Upper lobe of left lung (tissue), 6 donors: ENCODE measurements at places on chromosomes 5 and 9.

DNA sequence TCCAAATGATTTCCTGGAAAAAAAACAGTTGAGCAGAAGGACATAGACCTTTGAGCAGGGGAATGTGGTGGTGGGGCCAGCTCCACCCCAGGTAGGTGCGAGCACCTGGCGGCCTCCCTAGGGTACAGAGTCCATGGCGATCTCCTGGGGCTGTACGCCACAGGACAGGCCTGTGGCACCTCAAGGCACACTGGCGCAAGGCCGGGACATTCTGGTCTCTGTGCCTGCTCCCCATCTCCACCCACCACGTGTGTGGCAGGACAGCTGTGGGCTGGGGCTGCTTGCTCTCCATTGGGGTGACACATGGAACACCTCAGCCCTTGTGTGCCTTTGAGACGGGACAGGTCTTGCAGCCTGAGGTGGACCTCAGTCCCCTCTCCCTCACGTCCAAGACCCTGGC lies 25.2 kb downstream of the WNK2 start:
- no peak for DNase-seq

DNA sequence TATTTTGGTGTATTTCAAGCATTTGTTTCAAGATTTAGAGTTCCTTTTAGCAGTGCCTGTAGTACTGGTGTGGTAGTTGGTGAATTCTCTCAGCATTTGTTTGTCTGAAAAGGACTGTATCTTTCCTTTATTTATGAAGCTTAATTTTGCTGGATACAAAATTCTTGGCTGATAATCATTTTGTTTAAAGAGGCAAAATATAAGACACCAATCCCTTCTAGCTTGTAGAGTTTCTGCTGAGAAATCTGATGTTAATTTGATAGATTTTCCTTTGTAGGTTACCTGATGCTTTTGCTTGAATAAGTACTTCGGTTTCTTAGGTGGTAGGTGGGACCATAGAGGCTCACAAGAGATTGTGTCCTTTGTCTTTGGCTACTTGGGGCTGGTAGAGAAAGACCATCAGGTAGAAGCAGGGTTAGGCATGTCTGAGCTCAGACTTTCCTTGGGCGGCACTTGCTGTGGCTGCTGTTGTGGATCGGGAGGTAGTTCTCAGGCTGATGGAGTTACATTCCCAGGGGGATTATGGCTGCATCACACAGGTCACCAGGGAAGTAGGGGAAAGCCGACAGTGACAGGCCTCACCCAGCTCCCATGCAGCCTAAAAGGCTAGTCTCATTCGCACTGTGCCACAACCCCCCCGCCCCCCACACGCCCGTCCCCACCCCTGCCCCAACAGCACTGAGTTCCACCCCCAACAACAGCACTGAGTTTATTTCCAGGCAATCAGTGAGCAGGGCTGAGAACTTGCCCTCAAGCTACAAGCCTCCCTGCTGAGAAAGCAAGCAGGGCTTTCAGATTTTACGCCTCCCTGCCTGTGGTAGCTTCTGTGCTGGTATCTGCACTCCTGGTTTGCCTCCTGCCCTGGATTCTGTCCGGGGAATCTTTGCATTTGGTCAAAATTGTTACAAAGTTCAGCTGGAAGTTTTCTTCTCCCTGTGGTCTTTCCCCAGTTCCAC lies 127.1 kb upstream of the GLRA1 start:
- DNase-seq, result no peak

GRCh38 chr5:78354066-78354670 lies 6.2 kb upstream of the SCAMP1 start:
- no peak for DNase-seq

GRCh38 chr5:64693636-64694035 lies 3.3 kb downstream of the SHISAL2B start:
- no peak for DNase-seq

DNA sequence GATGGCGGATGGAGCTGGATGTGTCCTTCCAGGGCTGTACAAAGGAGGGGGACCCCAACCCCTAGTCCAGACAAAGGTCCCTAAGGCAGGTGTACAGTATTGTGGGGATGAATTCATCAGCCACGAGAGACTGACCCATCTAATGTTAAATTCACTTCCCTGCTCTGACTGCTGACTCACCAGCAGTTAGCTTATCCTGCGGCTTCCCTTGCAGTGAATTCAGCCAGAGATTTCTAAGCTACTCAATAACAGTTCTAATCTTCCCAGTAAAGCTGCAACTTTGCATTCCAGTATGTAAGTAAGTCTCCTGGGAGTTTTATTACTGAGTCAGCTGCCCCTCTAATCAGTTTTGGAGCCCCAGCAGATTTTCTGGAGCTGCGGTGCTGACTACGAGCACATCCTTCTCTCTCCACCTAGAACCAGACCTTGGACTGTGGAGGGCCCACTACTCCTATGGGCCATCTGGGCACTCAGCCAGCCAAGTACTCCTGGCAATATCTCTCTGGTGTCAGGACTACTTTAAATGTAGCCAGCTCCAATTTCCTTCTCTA lies 16.1 kb downstream of the B4GALT1 start:
- DNase-seq, result no peak

GRCh38 chr5:3925022-3925421 lies 329.4 kb downstream of the IRX1 start:
- DNase-seq, result no peak

DNA sequence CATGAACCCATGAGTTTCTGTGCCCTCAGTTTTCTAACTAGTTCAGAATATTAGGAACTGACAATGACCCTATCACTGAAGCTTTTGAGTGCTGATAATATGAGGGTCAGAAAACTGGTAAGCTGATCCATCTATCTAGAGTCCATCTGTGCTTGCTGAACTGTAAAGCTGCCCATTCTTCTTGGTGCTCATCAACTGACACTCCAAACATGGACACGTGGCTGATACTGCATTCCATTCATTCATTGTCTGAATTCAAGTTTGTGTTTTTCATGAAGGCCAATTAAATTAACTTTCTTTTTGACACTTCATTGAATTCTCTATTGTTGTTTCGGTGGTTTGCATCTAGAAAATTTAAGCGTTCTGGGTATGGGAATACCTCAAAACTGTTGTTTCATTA lies 17.6 kb downstream of the NREP start:
- DNase-seq, result no peak

DNA sequence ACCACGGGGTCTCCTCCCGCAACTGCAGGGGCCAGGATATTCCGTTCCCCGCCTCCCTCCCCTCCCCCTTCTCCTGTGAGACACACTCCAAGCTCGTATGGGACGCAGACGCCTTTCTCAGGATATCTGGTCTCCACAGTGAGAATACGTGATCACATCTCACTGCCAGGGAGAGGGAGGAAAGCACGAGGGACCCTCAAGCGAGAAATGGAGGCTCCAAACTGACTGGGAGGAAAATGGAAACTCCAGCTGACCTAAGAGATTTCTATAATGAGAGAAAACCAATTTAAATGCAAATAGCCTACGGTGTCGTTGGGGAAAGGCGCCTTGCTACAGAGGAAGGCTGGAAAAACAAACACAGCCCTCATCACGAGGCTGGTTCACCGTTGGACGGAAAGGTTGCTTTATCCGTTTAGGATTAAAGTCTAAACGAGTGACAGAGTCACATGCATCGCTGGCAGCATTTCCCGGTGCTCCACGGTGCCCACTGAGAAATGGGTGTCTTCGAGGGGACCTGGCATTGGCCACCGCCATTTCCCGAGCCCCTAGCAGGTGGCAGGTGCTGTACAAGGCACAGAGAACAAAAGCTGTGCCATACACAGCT lies 116.9 kb upstream of the CPEB4 start:
- no peak for DNase-seq
